ENCODE measurements at places on chromosomes 5 and 9. TPM values are rescaled to one million over a fixed set of nuclear protein-coding genes. Genes with fewer than 3 reads are reported as not detected.

The FGD3 gene
- total RNA-seq: not detected

The FAM163B gene
- total RNA-seq: 3.5 TPM

The SV2C gene
- total RNA-seq: not detected

The SPRY4 gene
- total RNA-seq: 22.5 TPM

The SLC6A18 gene
- not detected for total RNA-seq

The RAPGEF6 gene
- 5.1 TPM for total RNA-seq

The OLFM1 gene
- 10.1 TPM for total RNA-seq

The FOXI1 gene
- not detected for total RNA-seq
